ENCODE measurements at places on chromosomes 5 and 9.
A peak's percentile ranks its signal among the peaks of the same experiment; 100 is the strongest.

GRCh38 chr9:4297786-4298254, 2.0 kb downstream of the GLIS3 start:
- DNase-seq: peak; percentile 19

- no peak for DNase-seq
Observed at GRCh38 chr9:117546894-117547678, 132.2 kb upstream of the ASTN2 start.

DNA sequence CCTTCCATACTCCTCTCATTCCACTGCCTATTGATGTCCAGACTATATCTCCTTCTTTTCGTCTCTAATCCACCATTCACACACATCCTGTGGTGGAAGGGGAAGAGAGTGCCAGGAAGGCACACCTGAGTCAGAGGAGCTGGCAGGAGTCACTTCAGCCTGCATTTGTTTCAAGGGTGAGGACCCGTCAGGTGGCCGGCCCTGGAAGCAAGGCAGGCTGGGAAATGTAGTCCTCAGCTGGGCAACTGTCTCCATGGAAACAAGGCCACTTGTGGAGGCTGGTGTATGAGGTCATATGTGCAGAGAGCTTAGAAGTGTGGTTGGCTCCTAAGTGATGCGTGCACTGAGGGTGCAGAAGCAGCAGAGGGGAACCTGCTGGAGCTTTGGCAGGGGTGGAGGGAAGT, 278.4 kb downstream of the NSG2 start:
- DNase-seq: no peak

DNA sequence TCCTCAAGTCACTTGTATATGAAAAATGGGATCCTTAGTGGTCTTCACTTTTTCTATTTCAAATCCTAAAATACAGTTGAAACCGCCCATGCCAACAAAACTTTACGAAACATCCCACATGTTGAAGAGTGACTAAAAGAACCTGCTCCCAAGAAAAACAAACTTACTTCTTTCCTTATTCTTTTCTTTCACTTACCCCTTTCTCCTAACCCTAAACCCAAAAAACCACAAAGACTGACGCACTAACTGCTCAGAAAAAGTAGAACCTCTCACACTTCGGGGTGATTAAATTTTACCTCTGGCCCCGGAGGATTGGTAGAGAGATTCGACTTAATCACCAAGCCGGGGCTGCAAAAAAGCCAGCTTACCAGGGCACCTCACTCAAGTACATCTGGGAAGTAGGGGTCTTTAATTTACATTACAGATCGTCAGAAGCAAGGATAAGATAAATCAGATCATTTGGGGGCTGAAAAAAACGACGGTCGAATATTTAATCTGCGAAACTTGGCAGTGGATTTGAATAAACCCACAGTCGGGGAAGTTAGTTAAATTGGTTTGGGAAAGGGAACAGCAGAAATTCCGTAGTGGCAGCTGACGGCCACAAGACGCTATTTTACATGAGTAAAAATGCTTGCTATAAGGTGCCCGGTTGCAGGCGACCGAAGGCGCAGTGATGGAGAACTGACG, 1.3 kb downstream of the CDO1 start:
- no peak for DNase-seq

GRCh38 chr5:103218164-103218563, 40.4 kb upstream of the MACIR start:
- no peak for DNase-seq

GRCh38 chr5:33637011-33637410, 196.2 kb downstream of the TARS1 start:
- no peak for DNase-seq

DNA sequence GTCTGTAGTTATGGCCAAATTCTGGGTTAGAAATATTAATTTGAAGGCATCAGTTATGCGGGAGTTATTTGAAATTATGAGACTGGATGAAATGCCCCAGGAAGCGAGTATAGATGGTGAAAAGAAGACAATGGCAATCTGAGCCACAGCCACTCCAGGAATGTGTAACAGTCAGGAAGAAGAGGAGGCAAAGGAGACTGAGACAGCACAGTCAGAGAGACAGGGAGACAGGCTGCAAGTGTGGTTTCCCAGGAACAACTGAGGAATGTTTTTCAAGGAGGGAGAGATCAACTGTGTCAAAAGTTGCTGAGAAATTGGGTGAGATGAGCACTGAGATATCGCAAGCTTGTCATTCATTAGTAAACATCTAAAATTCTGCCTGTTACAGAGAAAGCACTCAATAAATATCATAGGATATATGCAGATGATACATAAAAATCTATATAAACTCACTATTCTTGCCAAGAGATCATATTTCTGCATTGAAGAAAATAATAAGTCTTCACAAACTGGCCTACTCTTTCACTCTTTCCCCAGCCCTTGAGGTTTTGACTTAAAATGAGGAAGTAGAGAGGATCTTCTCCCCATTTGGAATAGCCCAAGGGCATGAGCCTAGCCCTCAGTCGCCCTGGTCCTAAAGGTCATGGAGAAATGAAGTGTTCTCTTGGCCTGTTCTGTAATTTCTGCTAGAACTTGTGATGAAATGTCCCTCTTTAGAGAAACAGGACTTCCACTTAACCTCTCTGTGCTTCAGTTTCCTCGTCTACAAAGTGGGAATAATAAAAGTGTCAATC, 48.5 kb upstream of the RLN1 start:
- DNase-seq: no peak

GRCh38 chr9:91376239-91376638, 14.5 kb upstream of the AUH start:
- no peak for DNase-seq

GRCh38 chr5:127785098-127785927, 82.1 kb downstream of the CCDC192 start:
- no peak for DNase-seq

DNA sequence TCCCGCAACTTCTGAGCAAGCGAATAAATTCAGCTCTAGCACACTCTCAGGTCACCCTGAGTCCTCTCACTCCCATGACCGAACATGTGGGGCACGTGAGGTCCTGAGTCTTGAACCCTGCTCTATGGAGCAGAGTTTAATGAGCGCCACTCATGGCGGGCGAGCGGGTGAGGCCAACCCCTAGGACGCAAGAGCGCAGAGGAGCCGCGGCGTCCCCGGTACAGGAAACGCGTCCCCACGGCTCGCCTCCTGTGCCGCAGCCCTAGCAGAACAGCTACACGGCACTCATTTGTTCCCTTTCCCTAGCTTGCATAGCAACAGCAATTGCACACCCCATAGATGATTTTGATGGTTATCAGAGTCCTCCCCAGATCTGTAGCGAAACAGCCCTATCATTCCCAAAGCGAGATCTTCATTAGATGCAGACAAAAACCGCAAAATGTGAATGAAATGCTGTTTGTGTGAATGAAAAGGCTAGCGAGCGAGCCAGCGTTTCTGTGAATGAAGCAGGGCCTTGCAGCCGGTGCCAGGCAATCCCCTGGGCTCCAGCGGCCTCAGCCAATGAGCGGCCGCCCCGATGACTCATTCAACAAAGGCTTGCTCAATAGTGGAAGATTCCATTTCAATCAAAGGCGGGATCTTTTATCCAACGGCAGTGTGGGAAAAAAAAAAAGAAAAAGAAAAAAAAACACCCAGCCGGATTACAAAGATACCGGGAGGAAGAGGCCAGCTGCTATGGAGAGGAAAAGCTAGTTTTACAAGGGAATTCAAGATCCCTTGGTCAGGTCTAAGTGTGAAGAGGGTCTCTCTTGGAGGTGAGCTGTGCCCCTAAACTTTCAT, 1.5 kb upstream of the SHC3 start:
- DNase-seq: peak; percentile 92

- DNase-seq: no peak
Observed at GRCh38 chr9:93948441-93949072, 6.6 kb downstream of the BARX1 start.

- no peak for DNase-seq
Observed at GRCh38 chr9:71767776-71768321, 464 bp downstream of the CEMIP2 start.

GRCh38 chr5:109935833-109936490, 246.2 kb downstream of the MAN2A1 start:
- no peak for DNase-seq

GRCh38 chr9:127035948-127036347, 86.5 kb downstream of the ANGPTL2 start:
- DNase-seq: peak; percentile 76

DNA sequence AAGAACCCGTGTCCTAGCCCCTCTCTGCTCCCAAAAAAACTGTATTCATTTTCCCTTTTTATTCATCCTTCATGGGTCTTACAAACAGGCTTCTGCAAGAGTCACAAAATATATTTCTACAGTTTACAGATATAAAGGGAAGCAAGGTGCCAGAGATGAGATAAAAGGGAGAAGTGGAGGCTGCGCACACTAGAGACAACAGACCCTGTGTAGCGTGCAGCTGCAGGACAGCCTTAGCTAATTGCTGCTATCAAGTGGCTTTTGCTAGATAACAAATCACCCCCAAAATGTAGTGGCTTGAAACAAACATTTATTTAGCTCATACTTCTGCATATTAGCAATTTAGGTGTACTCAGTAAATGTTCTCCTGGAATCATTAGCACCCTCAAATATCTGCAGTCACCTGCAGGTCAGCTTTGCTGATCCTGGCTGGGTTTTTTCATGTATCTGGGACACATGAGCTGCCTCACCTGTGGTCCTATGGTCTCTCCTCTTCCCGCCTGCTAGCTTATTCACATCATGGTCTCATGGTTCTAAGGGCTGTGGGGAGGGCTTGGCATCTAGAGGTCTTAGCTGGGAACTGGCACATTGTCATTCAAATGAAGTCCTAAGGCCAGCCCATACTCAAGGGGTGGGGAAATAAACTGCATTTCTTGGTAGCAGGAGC, 29.4 kb downstream of the ARHGEF37 start:
- DNase-seq: no peak

DNA sequence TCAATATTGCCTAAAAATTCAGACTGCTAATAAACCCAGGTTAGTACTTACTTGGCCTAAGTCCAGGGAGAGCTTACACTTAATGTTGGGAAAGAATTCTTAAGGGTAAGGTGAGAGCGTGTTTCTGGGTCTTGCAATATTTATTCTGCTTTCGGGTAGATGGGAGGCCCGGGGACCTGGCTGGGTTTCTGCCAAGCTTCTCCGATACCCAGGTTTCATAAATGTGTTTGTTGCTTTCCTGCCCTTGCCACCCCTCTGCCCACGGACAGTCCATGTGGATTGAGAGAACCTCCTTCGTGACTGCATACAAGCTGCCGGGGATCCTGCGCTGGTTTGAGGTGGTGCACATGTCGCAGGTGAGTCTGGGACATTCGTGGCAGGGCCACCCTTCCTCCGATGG, 48.4 kb upstream of the FOXI1 start:
- no peak for DNase-seq

DNA sequence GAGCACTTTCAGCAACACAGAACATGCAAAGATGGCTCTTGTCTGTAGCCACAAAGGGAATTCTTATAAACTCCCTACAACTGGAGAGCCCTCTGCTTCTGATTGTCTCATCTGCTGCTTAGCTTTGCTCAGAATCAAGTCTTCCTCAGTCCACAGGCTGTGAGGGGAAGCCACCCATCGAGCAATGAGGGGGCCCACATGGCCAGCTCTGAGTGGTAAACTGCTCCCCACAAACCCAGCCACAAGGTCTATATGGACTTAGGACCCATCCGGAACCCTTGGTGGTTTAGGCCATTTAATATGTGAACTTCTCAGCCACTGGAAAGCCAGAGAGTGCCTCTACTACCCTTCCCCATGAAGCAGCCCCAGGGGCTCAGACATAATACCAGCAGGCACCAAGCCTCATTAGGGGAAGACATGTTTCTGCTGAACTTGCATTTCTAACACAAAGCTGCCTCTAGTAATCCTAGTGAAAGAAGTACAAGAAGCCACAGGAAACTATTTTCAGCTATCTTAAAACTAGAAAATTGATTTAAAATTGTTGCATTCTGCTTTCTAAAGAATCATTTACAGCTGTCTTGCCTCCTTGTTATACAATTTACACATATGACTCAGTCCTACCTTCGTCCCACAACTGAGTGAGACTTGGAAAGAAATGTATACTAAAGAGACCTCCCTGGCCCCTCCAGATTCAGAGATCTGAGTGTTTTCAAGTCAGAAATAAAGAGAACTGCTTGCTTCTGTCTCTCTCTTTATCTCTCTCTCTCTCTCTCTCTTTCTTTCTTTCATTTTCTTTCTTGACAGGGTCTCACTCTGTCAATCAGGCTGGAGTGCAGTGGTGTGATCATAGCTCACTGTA, 90.2 kb downstream of the ESM1 start:
- no peak for DNase-seq

DNA sequence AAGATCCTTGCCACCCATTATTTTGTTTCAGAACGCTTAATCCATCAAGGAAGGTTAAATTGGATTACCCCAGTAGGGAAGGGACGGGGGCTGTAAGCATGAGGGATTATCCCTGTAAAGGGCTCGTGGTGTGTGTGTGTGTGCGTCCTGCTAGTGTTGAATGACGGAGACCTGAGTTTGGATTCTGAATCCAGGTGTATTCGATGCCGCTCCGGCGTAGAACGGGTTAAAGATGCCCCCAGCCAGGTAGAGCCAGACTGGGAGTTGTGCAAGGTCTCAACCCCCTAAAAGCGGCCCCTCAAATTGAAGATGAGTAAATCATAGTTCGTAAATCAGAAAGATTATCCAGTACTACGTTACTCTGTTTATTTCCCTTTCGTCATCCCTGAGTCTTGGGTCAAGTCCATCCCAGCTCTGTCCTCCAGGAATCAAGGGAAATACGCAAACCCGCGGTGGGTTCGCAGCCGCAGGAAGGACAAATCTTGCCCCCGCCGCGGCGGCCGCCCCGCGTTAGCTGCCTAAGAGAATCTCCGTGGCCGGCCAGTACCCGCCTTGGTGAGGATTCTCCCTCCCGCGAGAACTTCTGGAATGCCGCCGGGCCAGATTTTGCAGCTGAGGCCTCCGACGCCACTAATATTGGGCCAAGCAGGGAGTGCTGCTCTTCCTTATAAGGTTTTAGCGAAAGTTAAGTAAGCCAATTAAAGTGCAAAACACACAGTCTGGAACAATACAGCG, 586 bp upstream of the MTAP start:
- DNase-seq: no peak

- DNase-seq: no peak
Observed at GRCh38 chr9:116345817-116346216, 192.2 kb downstream of the PAPPA start.

- DNase-seq: no peak
Observed at GRCh38 chr5:36614657-36615308, 8.4 kb downstream of the SLC1A3 start.

DNA sequence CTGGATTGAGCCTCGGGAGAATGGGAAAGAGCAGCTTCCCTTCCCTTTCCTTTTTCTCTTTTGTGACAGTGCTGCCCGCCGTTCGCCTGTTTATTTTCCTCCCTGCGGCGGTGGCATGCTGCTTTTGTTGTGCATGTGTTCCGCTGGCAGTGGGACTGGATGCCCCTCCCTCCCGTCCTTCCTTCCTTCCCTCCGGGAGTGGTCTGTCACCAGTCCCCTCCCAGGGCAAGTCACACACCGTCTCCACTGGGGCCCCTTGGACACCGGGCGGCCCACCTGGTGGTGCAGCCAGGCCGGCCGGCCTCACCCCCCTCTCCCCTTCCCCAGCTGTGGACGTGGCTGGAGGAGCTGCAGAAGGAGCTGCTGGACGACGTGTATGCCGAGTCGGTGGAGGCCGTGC, 214.7 kb downstream of the TRIO start:
- DNase-seq: no peak
